SK-MEL-5 (cell line): ENCODE measurements at places on chromosomes 11 and 22. TPM values are rescaled to one million over a fixed set of nuclear protein-coding genes. Genes with fewer than 3 reads are reported as not detected.

Gene VPREB3
- total RNA-seq: not detected in 2 replicates

Gene TYR
- 1,340 and 1,434 TPM in 2 replicates for total RNA-seq

Gene CARD10
- 2.0 and 3.1 TPM in 2 replicates for total RNA-seq

Gene PHOX2A
- total RNA-seq: not detected in 2 replicates

Gene PGAP2
- total RNA-seq: 11.8 and 14.9 TPM in 2 replicates

Gene SCN4B
- not detected in 2 replicates for total RNA-seq

Gene CHADL
- total RNA-seq: 0.13 and 0.56 TPM in 2 replicates

Gene KRTAP5-1
- total RNA-seq: not detected in 2 replicates

Gene FGF3
- not detected in 2 replicates for total RNA-seq

Gene MRGPRX4
- total RNA-seq: 0.16 and 0.29 TPM in 2 replicates

Gene PNPLA3
- total RNA-seq: 11.1 and 12.5 TPM in 2 replicates

Gene MMP8
- 30.1 and 31.6 TPM in 2 replicates for total RNA-seq

Gene TMEM191B
- total RNA-seq: 0.21 and 5.5 TPM in 2 replicates

Gene PGA5
- not detected in 2 replicates for total RNA-seq

Gene DAGLA
- 0.98 and 1.1 TPM in 2 replicates for total RNA-seq

Gene CHRDL2
- total RNA-seq: 3.6 TPM in 1 of 2 replicates, not detected in the other

Gene MMP12
- total RNA-seq: not detected in 2 replicates

Gene ABCG4
- 0.05 TPM in 1 of 2 replicates, not detected in the other for total RNA-seq

Gene POU2AF2
- not detected in 2 replicates for total RNA-seq

Gene EHD1
- 9.7 and 12.6 TPM in 2 replicates for total RNA-seq

Gene BLID
- 0.26 TPM in 1 of 2 replicates, not detected in the other for total RNA-seq

Gene TMPRSS5
- total RNA-seq: 2.0 and 2.3 TPM in 2 replicates

Gene UBQLNL
- not detected in 2 replicates for total RNA-seq

Gene SHISAL1
- total RNA-seq: 0.58 and 0.67 TPM in 2 replicates

Gene ANGPTL5
- not detected in 2 replicates for total RNA-seq

Gene RIMBP3C
- 0.16 TPM in 1 of 2 replicates, not detected in the other for total RNA-seq

Gene P4HA3
- total RNA-seq: 2.2 and 2.6 TPM in 2 replicates

Gene VWCE
- 0.24 and 0.45 TPM in 2 replicates for total RNA-seq

Gene HYOU1
- total RNA-seq: 189 and 191 TPM in 2 replicates

Gene BACE1-AS
- 2.4 and 3.1 TPM in 2 replicates for total RNA-seq

Gene PLET1
- total RNA-seq: not detected in 2 replicates

Gene ADM2
- total RNA-seq: 1.1 and 2.4 TPM in 2 replicates

Gene CCDC73
- not detected in 2 replicates for total RNA-seq

Gene GSC2
- total RNA-seq: not detected in 2 replicates

Gene NEFH
- total RNA-seq: 0.92 and 1.2 TPM in 2 replicates

Gene SEZ6L
- total RNA-seq: not detected in 2 replicates

Gene SERPING1
- total RNA-seq: not detected in 2 replicates

Gene MTFP1
- 83.1 and 92.2 TPM in 2 replicates for total RNA-seq

Gene CEND1
- total RNA-seq: 0.53 TPM in 1 of 2 replicates, not detected in the other

Gene TESMIN
- total RNA-seq: 1.1 TPM in 2 replicates

Gene CRYBB3
- 0.24 TPM in 1 of 2 replicates, not detected in the other for total RNA-seq

Gene POU2AF1
- not detected in 2 replicates for total RNA-seq

Gene TRPT1
- 30.7 and 35.6 TPM in 2 replicates for total RNA-seq

Gene KRTAP5-7
- 0.08 TPM in 1 of 2 replicates, not detected in the other for total RNA-seq

Gene OR51Q1
- total RNA-seq: not detected in 2 replicates

Gene MMP13
- total RNA-seq: not detected in 2 replicates

Gene PRG3
- not detected in 2 replicates for total RNA-seq

Gene SLC22A9
- not detected in 2 replicates for total RNA-seq

Gene OMP
- total RNA-seq: not detected in 2 replicates

Gene OR4D6
- total RNA-seq: not detected in 2 replicates

Gene DCHS1
- total RNA-seq: 0.11 and 0.19 TPM in 2 replicates

Gene OR51S1
- total RNA-seq: not detected in 2 replicates

Gene CCDC83
- total RNA-seq: not detected in 2 replicates

Gene ATL3
- 39.5 and 44.0 TPM in 2 replicates for total RNA-seq

Gene OR2AT4
- total RNA-seq: 0.05 TPM in 1 of 2 replicates, not detected in the other

Gene CASP1
- total RNA-seq: 16.9 and 20.7 TPM in 2 replicates

Gene CLMP
- not detected in 2 replicates for total RNA-seq

Gene OSM
- total RNA-seq: not detected in 2 replicates

Gene SCGB1D2
- total RNA-seq: 4.5 and 6.0 TPM in 2 replicates

Gene NADSYN1
- total RNA-seq: 127 and 130 TPM in 2 replicates
